AG04449 (cell line): ENCODE measurements at places on chromosomes 1 and 21.

GRCh38 chr1:245648749-245649522 lies 494.2 kb downstream of the KIF26B start:
- no peak for DNase-seq

DNA sequence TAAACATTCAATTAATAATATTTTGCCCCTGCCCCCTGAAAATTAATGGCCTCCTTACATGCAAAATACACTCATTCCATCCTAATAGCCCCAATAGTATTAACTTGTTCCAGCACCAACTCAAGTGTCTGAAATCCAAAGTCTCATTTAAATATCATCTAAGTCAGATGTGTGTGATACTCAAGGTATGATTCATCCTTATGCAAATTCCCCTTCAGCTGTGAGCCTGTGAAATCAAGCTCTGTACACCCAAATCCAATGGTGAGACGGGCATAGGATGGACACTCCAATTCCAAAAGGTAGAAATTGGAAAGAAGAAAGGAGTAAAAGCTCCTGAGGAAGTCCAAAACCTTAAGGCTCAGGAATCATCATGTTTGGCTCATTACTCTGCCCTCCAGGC lies 83.5 kb downstream of the HHAT start:
- no peak for DNase-seq

- no peak for DNase-seq
These were observed 176.3 kb downstream of the SDCCAG8 start for GRCh38 chr1:243432136-243432535.

- no peak for DNase-seq
These were observed 5.2 kb downstream of the RCC1 start for GRCh38 chr1:28510970-28511440.

- no peak for DNase-seq
These were observed 1.2 kb upstream of the FHAD1 start for GRCh38 chr1:15245593-15246360.

GRCh38 chr1:42189931-42190853 lies 25.6 kb upstream of the GUCA2A start:
- DNase-seq = no peak
